Fibroblast of upper back skin (primary cell): ENCODE measurements at places on chromosomes 7 and 10.

DNA sequence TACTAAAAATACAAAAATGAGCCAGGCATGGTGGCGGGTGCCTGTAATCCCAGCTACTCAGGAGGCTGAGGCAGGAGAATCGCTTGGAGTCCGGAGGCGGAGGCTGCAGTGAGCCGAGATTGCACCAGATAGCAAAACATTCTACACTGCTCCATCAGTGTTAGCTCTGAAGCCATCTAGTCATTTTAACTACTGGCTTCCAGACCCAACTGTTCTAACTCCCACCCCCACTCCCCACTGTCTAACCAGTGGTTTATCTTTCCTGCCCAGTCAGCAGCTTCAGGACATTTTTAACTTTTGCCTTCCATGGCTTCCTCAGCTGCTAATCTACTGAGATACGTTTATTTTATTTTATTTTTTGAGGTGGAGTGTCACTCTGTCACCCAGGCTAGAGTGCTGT, 6.2 kb upstream of the FRAT1 start:
- DNase-seq = no peak

- peak; percentile 84 for DNase-seq
These were observed 126.4 kb downstream of the RNLS start for GRCh38 chr10:88456730-88457129.

GRCh38 chr10:17578603-17579002, 38.6 kb downstream of the HACD1 start:
- DNase-seq = no peak

GRCh38 chr7:72805526-72806494, 22.2 kb downstream of the TYW1B start:
- peak; percentile 85 for DNase-seq

DNA sequence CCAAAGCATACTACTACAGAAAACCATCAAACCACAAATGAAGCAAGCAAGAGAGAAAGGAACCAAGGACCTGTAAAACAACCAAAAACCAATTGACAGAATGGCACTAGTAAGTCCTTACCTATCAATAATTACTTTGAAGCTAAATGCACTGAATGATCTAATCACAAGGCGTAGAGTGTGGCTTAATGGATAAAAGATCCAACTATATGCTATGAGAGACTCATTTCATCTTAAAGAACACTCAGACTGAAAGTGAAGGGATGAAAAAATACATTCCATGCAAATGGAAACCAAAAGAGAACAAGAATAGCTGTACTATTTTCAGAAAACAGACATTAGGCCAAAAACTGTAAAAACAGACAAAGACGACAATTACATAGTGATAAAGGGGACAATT, 70.7 kb downstream of the CRPPA start:
- no peak for DNase-seq

GRCh38 chr7:134355927-134356326, 39.2 kb upstream of the SLC35B4 start:
- no peak for DNase-seq

GRCh38 chr10:133474665-133475424, 21.1 kb downstream of the SCART1 start:
- no peak for DNase-seq

DNA sequence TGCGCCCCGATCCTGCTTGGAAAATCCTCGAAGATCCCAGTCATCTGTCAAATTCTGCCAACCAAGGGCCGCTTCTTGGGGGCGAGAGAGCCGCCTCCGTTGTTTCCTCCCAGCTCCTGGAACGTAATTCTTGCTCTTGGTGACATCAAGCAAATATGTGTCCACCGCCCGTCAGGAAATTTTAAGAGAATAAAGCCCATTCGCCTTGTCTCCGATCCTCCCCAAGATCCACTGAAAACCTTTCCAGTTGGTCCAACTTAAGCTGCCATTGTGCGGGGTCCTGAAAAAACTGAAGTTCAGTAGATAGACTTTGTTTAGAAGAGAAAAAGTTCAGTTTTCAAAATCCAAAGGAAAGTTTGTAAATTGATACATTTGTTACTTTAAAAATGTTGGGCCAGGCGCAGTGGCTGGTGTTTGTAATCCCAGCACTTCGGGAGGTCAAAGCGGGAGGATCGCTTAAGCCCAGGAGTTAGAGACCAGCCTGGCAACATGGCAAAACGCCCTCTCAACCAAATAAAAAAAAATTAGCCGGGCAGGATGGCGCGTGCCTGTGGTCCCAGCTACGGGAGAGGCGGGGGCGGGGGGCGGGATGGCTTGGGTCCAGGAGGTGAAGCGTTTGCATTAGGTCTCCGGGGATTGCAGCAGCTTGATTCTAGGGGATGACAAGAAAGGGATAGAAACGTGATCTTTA, 1.0 kb upstream of the ZNF800 start:
- DNase-seq = peak; percentile 28

DNA sequence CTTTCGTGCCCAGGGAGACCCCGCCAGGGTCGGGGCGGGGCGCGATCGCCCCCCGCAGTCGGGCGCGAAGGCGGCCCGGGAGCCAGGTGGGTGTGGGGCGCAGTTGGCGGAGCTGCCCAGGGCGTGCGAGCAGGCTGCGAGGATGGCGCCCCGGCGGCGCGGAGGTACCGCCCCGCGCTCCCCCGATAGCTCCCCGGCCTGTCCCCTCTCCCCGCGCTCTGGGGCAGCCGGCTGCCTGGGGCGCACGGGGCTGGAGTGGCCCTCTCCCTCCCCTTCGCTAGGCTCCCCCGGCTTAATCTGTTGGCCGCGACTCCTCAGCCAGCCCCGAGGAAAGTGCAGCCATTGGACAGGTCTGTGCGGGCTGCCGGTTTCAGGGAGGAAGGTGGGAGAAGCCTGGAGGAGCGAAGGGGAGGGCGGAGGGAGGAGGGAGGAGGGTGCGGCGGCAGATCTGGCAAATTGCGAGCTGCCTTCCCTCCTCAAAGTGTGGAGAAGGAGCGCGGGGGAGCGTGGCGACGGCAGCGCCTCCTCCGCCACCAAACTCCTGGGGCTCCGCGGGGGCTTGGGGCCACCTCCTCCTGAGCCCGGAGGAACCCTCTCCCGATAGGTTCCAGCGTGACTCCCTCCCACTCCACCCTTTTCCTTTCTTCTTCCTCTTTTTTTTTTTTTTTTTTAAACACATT, 361 bp upstream of the PLXDC2 start:
- peak; percentile 68 for DNase-seq

DNA sequence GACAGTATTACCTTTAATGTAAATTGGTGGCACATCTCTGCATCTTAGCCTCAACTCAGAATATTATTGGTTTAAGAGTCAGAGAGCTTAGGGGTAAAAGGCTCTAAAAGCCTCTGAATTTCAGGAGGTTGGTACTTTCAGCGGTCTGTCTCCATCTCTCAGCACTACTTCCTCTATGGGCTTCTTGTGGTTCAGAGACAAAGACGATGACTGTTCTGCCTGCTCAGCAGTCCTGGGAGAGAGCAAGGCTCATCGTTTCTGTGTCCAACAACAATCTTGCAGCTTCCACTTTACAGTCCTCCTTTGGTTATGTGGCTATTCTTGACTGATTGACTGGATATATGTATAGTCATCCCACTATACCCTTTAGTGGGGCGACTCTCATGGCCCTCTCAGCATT, 394.7 kb downstream of the AUTS2 start:
- DNase-seq = no peak

DNA sequence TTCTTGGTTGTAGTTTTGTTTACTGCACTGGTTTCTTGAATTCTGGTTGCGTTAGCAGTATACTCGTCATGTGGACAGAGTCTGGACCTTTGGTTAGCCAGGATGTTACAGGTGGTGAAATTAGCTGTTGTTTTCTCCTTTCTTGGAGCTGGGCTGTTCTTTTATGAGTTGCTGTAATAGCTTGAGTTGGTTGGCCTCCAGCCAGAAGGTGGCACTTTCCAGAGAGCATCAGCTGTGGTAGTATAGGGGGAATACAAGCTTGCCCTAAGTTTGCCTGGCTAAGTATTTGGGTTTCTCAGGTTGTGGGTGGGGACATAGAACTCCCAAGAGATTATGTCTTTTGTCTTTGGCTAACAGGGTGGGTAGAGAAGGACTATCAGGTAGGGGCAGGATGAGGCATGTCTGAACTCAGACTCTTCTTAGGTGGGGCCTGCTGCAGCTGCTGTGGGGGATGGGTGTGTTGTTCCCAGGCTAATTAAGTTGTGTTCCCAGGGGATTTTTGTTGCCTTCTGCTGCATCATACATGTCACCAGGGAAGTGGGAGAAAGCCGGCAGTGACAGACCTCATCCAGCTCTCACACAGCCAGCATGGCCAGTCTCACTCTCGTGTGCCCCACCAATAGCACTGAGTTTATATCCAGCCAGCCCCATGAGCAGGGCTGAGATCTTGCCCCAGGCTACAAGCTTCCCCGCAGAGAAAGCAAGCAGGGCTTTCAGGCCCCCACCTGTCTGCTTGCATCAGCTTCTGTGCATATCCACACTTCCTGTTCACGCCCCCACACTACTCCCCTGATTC, 246.7 kb upstream of the TPK1 start:
- DNase-seq = no peak
